Liver (tissue), 10 donors: ENCODE measurements at places on chromosomes 6 and 20. TPM values are rescaled to one million over a fixed set of nuclear protein-coding genes. Genes with fewer than 3 reads are reported as not detected.
A peak's percentile ranks its signal among the peaks of the same experiment; 100 is the strongest.

VNN1 gene
- total RNA-seq, result 132 TPM

NKAIN2 gene
- not detected for total RNA-seq

ARFRP1 gene
- total RNA-seq, result 21.0 TPM

METTL24 gene
- 2.0 TPM for total RNA-seq

AVP gene
- total RNA-seq, result not detected

MAP3K7 gene
- 14.5 TPM for total RNA-seq

DNA sequence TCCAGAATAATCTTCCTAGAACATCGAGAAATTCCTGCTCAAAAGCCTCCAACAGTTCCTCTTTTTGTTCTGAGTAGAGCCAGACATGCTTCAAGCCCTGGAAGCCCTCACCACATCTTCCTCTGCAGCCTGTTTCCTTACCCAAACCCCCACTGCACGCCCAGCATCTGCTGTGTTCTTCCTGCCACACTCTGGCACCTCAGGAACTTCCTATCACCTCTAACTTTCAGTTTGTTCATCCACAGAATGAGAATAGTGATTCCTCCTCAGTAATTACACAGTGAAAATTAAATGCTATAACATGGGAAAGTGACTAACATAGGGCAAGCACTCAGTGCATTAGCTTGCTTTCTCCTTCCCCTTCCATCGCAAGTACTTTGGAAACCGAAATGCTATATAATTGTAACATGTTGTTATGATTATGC, 26.3 kb downstream of the C6orf89 start:
- no peaks in the 10 kb centered on the region for H3K27me3 ChIP-seq
- H3K4me3 ChIP-seq, result no peak overlapping the region
- no peak for DNase-seq
- no peak overlapping the region for H3K27ac ChIP-seq
- no peaks in the 10 kb centered on the region for H3K4me1 ChIP-seq
- H3K36me3 ChIP-seq, result peaks cover 13% of the 10 kb centered on the region

DNA sequence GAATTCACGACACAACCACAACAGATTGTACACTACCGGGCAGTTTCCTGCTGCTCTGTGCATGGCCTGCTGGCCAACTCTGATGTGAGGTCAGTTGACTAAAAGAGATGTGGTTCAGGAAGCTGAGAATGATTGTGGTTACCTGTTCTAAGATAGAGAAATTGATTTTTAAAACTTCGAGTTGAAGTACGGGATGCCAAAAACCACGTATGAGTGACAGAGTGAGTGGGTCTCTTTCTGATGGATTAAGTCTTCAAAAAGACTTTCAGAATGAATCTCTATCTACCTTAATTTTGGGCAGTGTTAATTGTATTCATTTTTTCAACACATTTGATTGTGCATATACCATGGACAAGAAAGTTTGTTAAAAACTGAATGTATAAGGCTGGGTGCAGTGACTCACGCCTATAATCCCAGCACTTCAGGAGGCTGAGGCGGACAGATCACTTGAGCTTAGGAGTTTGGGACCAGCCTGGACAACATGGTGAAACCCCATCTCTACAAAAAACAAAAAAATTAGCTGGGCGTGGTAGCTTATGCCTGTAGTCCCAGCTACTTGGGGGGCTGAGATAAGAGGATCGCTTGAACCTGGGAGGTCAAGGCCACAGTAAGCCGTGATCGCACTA, 121.2 kb downstream of the SGK1 start:
- no peaks in the 10 kb centered on the region for H3K27me3 ChIP-seq
- H3K4me1 ChIP-seq, result peaks cover 6% of the 10 kb centered on the region
- peak; percentile 52 for DNase-seq
- no peaks in the 10 kb centered on the region for H3K36me3 ChIP-seq

DNA sequence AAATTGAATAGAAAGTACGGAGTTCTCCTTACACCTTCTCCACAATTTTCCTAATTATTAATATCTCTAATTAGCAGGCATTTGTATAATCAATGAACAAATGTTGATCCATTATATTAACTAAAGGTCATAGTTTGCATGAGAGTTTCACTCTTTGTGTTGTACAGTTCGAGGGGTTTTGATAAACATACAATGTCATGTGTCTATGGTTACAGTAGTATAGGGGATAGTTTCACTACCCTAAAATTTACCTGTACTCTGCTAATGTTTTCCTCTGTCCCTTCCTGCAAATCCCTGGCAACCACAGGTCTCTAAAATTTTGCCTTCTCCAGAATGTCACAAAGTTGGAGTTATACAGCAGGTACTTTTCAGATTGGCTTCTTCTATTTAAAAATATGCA, 1199.8 kb upstream of the GJE1 start:
- no peaks in the 10 kb centered on the region for H3K4me1 ChIP-seq
- no peaks in the 10 kb centered on the region for H3K36me3 ChIP-seq
- no peak overlapping the region for H3K27ac ChIP-seq
- no peak overlapping the region for H3K4me3 ChIP-seq
- DNase-seq, result no peak

GRCh38 chr6:101125380-101125971, 244.3 kb upstream of the ASCC3 start:
- H3K4me1 ChIP-seq, result no peaks in the 10 kb centered on the region
- no peak for DNase-seq
- no peaks in the 10 kb centered on the region for H3K36me3 ChIP-seq
- no peaks in the 10 kb centered on the region for H3K27me3 ChIP-seq
- H3K27ac ChIP-seq, result no peak overlapping the region

DNA sequence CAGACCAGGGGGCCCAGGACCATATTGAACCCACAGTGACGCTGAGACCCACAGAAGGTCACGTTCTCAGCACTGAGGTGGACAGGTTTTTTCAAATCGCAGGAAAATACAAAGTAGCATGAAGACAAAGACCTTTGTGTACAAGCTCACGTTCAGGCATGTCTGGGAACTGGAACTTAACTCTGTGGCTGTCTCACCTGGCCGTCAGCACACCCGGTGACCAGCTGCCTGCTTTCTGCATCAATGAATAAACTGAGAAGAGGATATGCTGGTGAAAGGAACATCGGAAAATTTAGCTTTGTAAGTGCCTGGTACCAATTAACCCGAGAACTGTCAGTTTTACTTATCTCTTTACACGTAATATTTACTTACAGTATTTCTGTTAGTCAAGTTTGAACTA, 36.5 kb downstream of the WDR27 start:
- H3K4me1 ChIP-seq, result no peaks in the 10 kb centered on the region
- H3K27me3 ChIP-seq, result no peaks in the 10 kb centered on the region
- H3K4me3 ChIP-seq, result no peak overlapping the region
- no peak overlapping the region for H3K27ac ChIP-seq
- no peak for DNase-seq

- H3K4me1 ChIP-seq, result peaks cover 9% of the 10 kb centered on the region
- H3K27me3 ChIP-seq, result no peaks in the 10 kb centered on the region
- H3K4me3 ChIP-seq, result no peak overlapping the region
- no peaks in the 10 kb centered on the region for H3K36me3 ChIP-seq
- DNase-seq, result no peak
- peak overlapping the region; percentile 99 for H3K27ac ChIP-seq
These were observed 1.9 kb downstream of the PHIP start for GRCh38 chr6:79076160-79076559.

GRCh38 chr6:42618686-42619085, 54.9 kb downstream of the UBR2 start:
- H3K4me3 ChIP-seq, result no peak overlapping the region
- no peaks in the 10 kb centered on the region for H3K27me3 ChIP-seq
- no peaks in the 10 kb centered on the region for H3K4me1 ChIP-seq
- no peak for DNase-seq
- peaks cover 40% of the 10 kb centered on the region for H3K36me3 ChIP-seq
- no peak overlapping the region for H3K27ac ChIP-seq

DNA sequence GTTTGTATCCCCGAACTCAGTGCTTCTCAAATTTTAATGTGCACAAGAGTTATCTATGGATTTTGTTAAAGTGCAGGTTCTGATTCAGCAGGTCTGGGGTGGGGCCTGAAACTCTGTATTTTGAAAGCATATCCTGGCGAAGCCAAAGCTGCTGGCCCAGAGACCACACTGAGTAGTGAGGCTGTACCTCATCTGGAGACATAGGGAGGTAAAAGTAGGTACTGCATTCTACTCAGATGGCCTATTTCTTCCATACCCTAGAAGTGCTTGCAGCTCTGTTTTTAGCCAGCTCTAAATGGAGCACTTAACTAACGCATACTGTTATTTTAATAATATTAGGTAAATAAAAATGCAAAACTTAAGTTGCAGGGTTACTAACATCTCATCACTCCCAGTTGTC, 241.6 kb upstream of the PRND start:
- peaks cover 17% of the 10 kb centered on the region for H3K27me3 ChIP-seq
- no peak overlapping the region for H3K27ac ChIP-seq
- no peaks in the 10 kb centered on the region for H3K36me3 ChIP-seq
- no peaks in the 10 kb centered on the region for H3K4me1 ChIP-seq
- no peak for DNase-seq
- H3K4me3 ChIP-seq, result no peak overlapping the region

DNA sequence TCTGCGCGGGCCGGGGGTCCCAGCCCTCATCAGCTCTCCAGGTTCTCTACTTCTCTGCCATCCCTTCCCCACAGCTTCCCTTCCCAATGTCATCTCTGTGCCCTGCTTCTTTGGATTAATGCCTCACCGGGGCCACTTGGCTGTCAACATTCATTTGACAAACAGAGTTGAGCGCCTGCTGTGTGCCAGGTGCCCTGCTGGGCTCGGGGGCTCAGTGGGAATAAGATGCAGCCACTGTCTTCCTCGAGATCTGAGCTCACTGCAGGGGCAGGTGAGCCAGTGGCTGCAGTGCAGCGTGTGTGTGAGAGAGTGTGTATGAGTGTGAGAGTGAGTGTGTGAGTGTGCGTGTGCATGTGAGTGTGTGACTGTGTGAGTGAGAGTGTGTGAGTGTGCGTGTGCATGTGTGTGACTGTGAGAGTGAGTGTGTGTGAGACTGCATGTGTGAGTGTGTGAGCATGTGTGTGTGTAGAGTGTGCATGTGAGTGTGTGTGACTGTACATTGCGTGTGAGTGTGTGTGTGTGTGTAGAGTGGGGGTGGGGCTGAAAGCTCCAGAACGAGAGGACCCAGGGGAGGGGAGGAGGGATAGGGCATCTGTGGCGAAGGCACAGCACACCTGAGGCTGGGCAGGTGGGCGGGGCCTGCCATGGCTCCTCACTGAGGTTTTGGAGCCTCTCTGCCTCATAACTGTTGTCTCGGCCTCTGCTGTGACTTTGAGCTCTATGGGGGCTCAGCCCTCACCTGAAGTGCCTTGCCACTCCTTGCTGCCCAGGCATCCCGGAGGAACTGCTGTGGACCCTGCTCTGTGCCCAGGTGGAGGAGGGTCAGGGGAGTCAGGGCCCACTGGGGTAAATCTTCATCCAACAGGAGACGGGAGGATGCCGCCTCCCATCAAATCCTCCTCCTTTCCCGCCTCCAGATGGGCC, 36.5 kb upstream of the PHACTR3 start:
- H3K4me3 ChIP-seq, result no peak overlapping the region
- no peaks in the 10 kb centered on the region for H3K27me3 ChIP-seq
- H3K4me1 ChIP-seq, result peaks cover 4% of the 10 kb centered on the region
- DNase-seq, result no peak
- H3K27ac ChIP-seq, result no peak overlapping the region

DNA sequence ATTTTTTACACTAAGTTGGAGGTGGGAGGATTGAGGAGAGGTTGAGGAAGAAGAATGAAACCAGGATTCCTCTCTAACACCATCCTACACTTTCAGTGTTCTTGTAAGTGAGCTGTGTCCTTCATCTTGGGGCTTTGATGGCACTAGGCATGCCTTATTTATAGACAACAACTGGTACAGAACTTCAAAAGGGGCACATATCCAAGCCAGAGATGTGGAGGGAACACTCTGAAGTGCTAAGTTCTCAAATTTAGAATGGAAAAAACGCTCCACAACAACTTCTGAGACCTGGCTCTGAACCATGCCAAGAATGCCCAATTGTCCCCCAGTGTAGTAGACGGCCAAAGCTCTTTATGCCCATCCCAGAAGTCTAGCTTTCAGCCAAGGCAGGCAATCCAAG, 16.2 kb upstream of the PKHD1 start:
- H3K27me3 ChIP-seq, result no peaks in the 10 kb centered on the region
- no peak overlapping the region for H3K27ac ChIP-seq
- peaks cover 5% of the 10 kb centered on the region for H3K4me1 ChIP-seq
- H3K36me3 ChIP-seq, result no peaks in the 10 kb centered on the region
- no peak for DNase-seq

DNA sequence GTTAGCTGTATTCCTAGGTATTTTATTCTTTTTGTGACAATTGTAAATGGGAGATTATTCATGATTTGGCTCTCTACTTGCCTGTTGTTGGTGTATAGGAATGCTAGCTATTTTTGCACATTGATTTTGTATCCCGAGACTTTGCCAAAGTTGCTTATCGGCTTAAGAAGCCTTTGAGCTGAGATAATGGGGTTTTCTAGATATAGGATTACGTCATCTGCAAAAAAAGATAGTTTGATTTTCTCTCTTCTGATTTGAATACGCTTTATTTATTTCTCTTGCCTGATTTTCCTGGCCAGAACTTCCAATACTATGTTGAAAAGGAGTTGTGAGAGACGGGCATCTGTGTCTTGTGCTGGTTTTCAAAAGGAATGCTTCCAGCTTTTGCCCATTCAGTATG, 163.2 kb upstream of the UST start:
- H3K4me3 ChIP-seq, result no peak overlapping the region
- no peaks in the 10 kb centered on the region for H3K4me1 ChIP-seq
- no peaks in the 10 kb centered on the region for H3K27me3 ChIP-seq
- no peak overlapping the region for H3K27ac ChIP-seq

DNA sequence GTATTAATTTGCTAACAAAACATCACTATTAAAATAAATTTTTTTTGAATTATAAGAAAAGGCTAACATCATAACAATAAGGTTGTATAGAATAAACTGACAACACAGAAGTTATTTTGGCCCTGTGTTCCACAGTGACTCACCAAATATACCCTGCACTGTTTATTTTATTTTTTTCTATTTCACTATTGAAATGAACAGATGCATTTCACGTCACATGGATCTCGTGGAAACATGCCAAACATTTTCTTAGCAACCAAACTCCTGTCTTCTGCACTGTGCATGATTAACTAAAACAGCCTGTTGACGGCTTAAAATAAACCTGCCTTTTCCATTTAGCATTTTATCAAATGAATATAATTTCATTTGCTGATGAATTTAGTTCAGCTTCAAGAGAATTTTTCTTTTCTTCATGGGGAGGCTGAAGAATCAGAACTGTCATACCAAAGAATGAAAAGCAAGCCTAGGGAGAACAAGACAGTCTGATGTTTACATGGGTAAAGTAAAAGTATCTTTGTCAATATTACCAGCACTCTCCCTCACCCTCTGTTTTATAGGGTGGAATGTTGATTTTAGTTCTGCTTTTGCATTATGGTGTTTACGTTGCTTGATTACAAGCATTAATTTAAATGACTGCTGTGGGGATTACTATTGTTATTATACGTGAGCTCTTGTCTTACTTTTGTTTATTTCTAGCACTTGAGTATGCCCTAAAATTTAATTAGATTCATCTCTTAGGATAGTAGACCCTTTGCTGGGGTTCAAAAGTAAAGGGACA, 115.3 kb downstream of the LCA5 start:
- DNase-seq, result no peak
- no peak overlapping the region for H3K4me3 ChIP-seq
- H3K36me3 ChIP-seq, result no peaks in the 10 kb centered on the region
- no peaks in the 10 kb centered on the region for H3K4me1 ChIP-seq
